ENCODE measurements at places on chromosomes 4 and X.

GRCh38 chr4:74426101-74426500 is 18.8 kb upstream of the AREG start:
- H3K4me1 ChIP-seq, result no peaks in the 10 kb centered on the region
- peaks cover 24% of the 10 kb centered on the region for H3K27me3 ChIP-seq
- H3K4me3 ChIP-seq, result no peak overlapping the region
- no peaks in the 10 kb centered on the region for H3K36me3 ChIP-seq
- no peak for DNase-seq

DNA sequence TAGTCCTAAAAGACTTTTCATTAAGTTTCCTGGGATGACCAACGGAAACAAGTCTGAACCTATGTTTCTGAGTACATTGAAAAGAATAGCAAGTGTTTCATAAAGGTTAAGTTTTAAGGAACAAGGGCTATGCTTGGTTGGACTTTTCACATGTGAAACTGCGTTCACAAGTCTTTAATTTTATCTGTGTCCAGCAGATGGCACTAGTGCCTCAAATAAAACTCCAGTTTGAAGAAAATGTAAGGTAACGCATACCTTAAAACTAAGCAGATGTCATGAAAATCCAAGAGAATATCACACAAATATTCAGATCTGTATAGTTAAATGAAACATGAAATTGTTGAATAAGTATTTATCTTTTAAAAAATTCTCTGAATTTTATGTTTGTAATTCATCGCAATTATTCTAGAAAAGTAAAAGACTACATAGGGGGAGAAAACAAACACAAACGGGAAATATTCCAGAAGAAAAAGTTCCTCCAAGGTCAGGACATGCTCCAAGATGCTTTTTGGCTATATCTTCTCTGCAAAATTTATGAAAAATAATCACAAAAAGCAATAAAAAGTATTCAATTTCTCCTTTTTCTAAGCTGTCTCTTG is 89.6 kb upstream of the MAD2L1 start:
- no peak overlapping the region for H3K4me3 ChIP-seq
- no peak overlapping the region for H3K27ac ChIP-seq
- H3K27me3 ChIP-seq, result no peaks in the 10 kb centered on the region
- no peaks in the 10 kb centered on the region for H3K4me1 ChIP-seq
- no peaks in the 10 kb centered on the region for H3K36me3 ChIP-seq

GRCh38 chr4:153223930-153224329 is 19.7 kb downstream of the TRIM2 start:
- H3K27me3 ChIP-seq, result peaks cover 91% of the 10 kb centered on the region
- H3K4me1 ChIP-seq, result peaks cover 4% of the 10 kb centered on the region
- no peak overlapping the region for H3K4me3 ChIP-seq
- no peaks in the 10 kb centered on the region for H3K36me3 ChIP-seq
- DNase-seq, result no peak

DNA sequence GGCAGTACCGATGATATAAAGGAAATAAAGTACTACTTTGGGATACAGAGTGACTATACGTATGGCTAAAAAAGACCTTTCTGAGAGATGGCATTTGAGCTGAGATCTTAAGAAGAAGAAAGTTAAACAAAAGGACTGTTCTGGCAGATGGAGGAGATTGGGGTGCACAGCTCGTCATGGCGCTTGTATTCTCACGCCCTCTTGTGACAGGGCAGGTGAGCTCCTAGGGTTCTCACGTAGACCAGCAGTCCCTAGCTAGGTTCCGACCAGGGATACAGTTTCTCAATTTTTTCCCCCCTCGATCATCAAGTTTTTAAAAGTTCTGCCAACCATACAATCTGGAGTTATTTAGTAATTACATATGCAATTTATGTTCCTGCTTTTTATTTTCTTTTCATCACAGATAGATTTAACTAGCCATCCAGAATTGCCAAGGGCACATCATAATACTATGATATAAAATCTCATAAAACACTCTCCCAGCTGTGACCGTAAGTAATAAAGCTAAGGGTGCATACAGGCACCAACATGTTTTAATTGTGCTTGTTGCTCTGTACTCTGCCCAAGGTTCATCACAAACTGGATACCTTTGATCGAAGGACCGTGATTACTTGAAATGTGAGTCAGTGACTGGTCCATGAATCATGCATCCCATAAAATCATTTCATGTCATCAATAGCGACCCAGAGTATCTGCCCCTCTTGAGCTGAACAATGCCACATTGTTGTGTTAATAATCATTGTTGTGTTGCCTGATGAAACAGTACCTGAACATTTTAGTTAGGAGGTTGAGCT is 69.4 kb upstream of the ZNF518B start:
- no peak overlapping the region for H3K27ac ChIP-seq
- no peak for DNase-seq
- no peaks in the 10 kb centered on the region for H3K4me1 ChIP-seq
- H3K36me3 ChIP-seq, result no peaks in the 10 kb centered on the region

DNA sequence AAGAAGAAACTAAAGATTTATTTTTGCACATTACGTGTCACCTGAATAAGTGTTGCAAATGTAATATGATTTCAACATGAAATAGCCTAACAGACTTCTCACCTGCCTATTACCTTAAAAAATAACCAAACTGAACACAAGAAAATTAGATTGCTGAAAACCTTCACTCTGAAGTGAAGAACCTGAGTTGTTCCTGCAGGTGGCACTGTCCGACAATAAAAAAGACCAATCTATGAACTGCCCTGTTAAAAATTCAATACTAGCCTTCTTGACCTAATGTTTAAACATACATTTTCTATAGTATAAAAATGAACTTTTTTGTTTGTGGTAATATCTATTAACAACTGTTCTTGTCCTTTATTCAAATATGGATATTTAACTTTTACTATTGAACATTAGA is 69.2 kb upstream of the PNPLA4 start:
- no peak for DNase-seq
- H3K36me3 ChIP-seq, result no peaks in the 10 kb centered on the region
- no peaks in the 10 kb centered on the region for H3K27me3 ChIP-seq
- no peak overlapping the region for H3K4me3 ChIP-seq
- H3K4me1 ChIP-seq, result no peaks in the 10 kb centered on the region

DNA sequence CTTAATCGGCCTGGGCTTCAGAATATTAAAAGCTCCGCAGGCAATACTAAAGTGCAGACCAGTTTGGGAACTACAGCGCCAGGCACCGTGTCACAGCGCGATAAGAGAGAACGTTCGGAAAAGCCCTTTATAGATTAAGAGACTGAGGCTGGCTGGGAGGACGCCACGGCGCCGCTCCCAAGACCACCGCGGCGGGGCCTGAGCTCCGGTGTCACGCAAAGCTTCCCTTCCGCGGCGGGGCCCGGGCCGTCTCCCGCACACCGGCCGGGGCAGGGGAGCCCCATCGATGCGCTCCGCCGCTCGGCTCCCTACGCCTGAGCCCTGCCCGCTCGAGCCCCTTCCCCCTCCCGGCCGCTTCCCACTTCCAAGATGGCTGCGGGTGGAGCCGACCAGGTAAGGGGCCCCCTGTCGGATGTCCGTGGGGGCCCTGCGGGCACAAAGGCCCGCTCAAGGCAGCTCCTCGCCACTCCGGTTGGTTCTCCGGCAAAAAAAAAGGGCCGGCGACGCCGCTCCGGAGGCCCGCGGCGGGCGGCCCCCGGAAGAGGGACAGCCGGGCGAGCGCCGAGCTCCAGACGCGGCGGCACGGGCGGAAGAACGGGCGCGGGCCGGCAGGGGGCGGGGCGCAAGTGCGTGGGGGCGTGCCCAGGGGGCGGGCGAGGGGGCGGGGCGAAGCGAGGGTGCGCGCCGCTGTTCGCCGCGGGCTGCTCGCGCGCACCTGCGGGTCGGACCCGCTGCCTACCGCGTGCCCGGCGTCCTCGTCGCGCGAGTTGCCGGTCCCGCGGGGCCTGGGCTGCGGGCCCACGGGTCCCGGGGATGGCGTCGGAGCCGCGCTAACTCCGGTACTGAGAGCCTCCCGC is at the start of gene TBC1D14:
TSS of gene TBC1D14 (plus strand) at position 714 of the 857 bp plus-strand sequence. CDS start 13,564 bp downstream, outside the sequence.
- peaks cover 39% of the 10 kb centered on the region for H3K4me1 ChIP-seq
- peak within 1 kb of the TSS; percentile 82 for H3K27ac ChIP-seq
- peak within 1 kb of the TSS; percentile 93 for H3K4me3 ChIP-seq
- H3K36me3 ChIP-seq, result peaks cover 7% of the 10 kb centered on the region
- DNase-seq, result peak; percentile 75
- no peaks in the 10 kb centered on the region for H3K27me3 ChIP-seq

DNA sequence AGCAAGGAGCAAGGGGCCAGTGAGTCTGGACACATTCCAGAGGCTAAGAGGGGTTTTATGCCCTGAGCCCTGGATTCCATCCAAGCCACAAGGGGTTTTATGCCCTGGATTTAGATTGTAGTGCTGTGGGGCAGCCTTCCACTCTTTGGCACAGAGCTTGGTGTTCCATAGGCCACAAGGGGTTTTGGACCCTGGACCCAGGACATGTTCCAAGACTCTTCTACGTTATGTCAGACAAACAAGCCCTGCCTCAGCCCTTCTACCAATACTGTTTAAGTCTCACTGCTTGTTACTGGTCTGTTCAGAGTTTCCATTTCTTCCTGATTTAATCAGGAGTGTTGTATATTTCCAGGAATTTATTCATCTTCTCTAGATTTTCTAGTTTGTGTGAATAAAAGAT is 12.8 kb upstream of the SCARB2 start:
- no peaks in the 10 kb centered on the region for H3K36me3 ChIP-seq
- peaks cover 40% of the 10 kb centered on the region for H3K27me3 ChIP-seq
- no peaks in the 10 kb centered on the region for H3K4me1 ChIP-seq
- H3K4me3 ChIP-seq, result no peak overlapping the region

DNA sequence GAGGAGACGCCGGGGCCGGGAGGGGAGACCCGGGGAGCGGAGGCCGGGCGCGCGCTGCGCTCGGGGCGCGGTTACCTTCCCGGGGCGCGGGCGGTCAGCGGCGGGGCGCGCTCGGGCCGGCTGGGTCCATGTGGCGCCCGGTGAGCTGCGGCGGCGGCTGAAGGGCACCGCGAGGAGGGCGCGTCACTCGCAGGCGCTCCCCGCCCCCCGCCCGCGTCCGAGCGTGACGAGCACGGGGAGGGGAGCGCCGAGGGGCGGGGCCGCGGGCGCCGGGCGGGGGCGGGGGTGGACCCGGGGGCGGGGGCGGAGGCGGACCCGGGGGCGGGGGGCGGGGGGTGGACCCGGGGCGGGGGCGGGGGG is at the start of gene CPLX1:
TSS of gene CPLX1 (minus strand) at position 159 of the 360 bp plus-strand sequence. CDS start 1,607 bp downstream, outside the sequence.
- DNase-seq, result no peak
- peak within 1 kb of the TSS; percentile 41 for H3K4me3 ChIP-seq
- H3K36me3 ChIP-seq, result peaks cover 4% of the 10 kb centered on the region

- H3K27ac ChIP-seq, result peak overlapping the region; percentile 80
- peaks cover 12% of the 10 kb centered on the region for H3K4me1 ChIP-seq
- H3K36me3 ChIP-seq, result peaks cover 19% of the 10 kb centered on the region
- H3K4me3 ChIP-seq, result no peak overlapping the region
- DNase-seq, result no peak
Measured at GRCh38 chrX:136227948-136228838, 23.0 kb downstream of the MAP7D3 start.

DNA sequence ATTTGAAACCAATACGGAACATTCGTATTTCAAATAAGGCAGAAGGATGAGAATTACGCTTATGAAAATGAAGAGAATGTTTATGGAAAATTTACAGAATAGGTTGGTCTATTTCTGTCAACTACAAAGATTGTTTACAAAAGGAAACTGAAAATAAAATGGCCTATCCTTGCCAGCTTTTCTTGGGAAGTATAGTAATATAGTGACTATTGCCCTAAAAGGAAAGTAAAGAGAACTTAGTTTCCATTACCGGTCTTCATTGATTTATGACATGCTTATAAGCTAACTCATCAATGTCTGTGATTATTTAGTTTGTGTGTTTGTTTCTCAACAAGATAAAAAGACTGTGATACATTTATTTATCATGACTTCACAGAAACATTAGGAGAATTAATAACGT is 2.9 kb upstream of the SPRY1 start:
- H3K4me1 ChIP-seq, result peaks cover 15% of the 10 kb centered on the region
- H3K4me3 ChIP-seq, result no peak overlapping the region
- peaks cover 5% of the 10 kb centered on the region for H3K36me3 ChIP-seq
- H3K27ac ChIP-seq, result no peak overlapping the region
- H3K27me3 ChIP-seq, result peaks cover 28% of the 10 kb centered on the region

- H3K27ac ChIP-seq, result no peak overlapping the region
- no peaks in the 10 kb centered on the region for H3K4me1 ChIP-seq
- no peak overlapping the region for H3K4me3 ChIP-seq
- H3K36me3 ChIP-seq, result no peaks in the 10 kb centered on the region
- H3K27me3 ChIP-seq, result peaks cover 14% of the 10 kb centered on the region
Measured at GRCh38 chr4:78644744-78645330, 93.3 kb downstream of the ANXA3 start.
